ENCODE measurements at places on chromosomes 12 and 14.
A peak's percentile ranks its signal among the peaks of the same experiment; 100 is the strongest.

DNA sequence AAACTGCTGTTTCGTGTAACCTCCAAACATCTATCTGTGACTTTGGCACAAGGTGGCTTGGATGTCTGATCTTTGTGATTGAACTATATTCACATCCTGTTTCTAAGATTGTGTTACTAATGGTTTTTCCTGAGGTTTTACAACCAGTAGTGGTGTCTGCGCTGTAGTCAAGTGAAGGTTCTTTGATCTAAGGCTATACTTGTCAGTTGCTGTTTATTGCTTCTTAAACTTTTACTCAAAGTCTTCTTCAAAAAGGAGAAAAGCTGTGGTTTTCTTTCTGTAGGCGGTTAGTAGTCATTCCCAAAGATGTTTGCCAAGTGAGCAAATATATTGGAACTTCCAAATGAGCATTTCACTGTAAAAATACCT, 12.3 kb upstream of the CALM1 start:
- DNase-seq: peak; percentile 72

GRCh38 chr14:105374389-105374788, 23.9 kb upstream of the TEX22 start:
- no peak for DNase-seq

DNA sequence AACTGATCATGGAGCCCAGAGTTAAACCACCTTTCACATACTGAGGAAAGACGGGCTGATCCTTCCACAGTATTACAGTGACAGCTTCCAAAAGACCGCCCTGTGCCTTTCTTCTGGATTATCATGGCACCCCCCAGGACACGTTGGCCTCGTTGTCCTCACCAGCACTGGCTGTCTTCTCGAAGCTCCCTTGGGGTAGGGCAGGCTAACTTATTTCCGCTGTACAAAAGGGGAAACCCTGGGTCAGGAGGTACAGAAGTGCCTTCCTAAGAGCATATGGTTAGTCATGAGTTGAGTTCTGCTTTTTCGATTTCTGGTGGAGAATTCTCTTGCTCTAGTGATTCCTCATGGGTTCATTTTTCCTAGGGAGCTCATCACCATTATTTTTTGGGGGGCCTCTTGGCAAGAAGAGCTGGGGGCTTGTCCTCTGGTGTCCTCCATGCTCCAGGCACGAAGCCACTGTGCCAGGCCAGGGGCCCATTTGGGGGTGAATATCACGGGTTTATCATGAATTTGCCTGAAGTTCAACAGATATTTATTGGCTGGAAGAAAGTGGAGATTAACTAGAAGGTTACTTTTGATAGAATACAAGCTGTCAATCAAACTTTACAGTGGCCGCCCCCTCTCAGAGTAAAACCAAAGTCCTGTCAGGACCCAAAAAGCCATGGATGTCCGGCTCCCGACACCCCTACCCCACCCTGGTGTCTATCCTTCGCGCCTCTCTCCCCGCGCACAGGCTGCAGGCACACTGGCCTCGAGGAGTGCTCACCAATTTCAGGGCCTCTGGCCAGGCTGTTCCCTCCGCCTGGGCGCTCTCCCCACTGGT, 8.8 kb upstream of the TRAF3 start:
- no peak for DNase-seq

DNA sequence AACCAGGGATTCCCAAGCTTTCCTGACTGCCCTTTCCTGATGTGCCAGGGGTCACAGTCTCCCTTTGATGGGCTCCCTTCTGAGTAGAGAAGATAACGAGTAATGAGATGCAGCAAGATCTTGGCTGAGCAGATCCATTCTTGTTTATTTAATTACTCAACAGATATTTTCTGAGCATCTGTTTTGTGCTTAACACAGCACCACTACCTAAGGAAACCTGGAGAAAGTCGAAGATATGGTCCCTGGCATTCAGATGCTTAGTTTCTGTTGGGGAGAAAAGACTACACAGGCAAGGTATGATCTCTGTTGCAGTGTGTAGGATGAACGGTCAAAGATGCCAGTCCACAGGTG, 3.9 kb downstream of the AJUBA start:
- no peak for DNase-seq

DNA sequence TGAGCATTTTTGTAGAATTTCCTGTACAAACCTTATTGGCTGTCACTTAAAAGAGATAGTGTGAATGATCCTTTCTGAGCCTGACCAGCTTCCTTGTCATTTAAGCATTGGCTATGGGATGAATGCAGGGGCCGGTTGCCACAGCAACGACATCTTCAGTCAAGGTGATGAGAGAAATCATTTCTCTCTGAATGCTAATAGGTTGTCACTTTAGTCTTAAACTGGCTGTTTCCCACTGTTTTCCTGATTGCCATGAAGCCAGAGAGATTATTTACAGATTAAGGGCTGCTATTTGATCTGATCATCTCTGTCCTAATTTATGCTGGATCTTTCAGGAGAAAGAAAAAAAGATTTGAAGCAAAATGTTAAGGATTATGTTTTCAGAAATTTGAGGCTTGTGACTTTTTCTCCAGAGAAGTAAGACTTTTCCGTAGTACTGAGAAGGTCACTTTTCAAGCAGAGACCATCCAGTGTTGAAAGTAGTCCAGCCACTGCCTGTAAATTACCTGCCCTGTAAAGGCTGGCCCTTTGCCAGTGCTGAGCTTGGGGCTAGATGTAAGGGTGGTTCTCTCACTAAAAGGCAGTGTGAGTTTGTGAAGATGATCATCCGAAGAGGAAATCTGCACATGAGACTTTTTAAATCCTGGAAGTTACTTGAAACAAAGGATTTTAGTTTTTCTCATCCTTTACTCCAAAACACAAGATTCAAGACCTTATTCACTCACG, 235.6 kb downstream of the DACT1 start:
- no peak for DNase-seq

DNA sequence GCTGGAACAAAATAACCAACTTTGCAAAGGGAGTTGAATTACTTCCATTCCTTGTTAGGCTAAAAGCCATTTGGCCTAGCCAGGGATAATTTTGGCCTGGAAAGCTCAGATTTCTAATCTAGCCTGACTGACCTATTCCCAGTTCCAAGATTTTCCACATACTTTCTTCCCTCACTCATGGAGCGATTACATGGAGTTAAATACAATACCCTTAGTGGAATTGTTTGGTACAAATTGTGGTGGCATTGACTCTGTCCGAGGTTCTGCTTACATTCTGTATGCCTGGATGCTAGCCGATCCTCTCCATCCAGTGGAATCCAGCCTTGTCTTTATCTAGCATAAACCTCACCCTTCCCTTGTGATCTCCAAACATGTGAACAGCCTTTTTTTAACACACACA, 965.1 kb downstream of the DIO2 start:
- DNase-seq: no peak

DNA sequence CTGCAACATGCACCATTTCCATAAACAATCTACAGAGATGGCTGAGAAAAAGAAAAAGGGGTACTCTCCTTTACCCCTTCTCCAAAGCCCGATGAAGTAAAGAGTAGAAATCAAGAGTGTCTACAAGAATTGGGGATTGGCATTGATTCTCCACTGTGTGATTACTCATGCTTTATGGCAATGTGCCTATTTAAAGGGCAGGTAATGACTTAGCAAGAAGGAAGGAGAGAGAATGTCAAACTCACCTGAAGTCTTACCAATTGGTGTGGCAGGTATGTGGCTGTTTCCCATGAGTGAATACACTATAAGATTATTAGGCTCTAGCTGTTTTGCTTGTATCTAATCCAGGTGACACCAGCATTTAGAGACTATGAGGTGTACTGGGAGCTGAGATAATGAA, 275.3 kb downstream of the CCER1 start:
- no peak for DNase-seq

- no peak for DNase-seq
These were observed 3.1 kb downstream of the C14orf39 start for GRCh38 chr14:60482743-60483142.

- peak; percentile 4 for DNase-seq
These were observed 49.2 kb downstream of the FBXW8 start for GRCh38 chr12:116959845-116960514.

DNA sequence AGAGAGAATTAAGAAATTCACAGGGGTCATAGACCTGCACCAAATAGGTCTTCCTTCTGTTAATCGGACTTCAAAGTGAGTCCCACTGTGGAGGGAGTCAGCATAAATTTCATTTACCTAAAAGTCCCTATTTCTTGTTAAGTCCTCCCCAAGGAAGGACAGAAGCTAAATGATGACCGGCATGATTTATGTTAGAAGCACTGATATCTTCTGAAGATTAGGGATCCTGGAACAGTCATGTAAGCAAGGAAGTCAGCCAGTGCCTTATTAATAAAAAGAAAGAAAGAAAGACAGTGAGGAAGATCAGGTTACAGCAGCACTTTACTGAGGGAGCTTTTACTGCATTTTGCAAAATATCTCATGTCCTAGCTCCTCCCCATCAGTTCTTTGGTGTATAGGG, 287.5 kb downstream of the FOXG1 start:
- DNase-seq: no peak
